Adrenal gland (tissue), 19 donors: ENCODE measurements at places on chromosomes 1 and 21.

GRCh38 chr1:167911413-167911812, 2.5 kb downstream of the ADCY10 start:
- DNase-seq, result no peak

GRCh38 chr1:150564051-150564991, 15.1 kb downstream of the MCL1 start:
- peak; percentile 49 for DNase-seq

GRCh38 chr1:183630748-183631147, 4.8 kb downstream of the ARPC5 start:
- no peak for DNase-seq

- DNase-seq, result no peak
These were observed 33.4 kb downstream of the HSD17B7 start for GRCh38 chr1:162823771-162824525.

DNA sequence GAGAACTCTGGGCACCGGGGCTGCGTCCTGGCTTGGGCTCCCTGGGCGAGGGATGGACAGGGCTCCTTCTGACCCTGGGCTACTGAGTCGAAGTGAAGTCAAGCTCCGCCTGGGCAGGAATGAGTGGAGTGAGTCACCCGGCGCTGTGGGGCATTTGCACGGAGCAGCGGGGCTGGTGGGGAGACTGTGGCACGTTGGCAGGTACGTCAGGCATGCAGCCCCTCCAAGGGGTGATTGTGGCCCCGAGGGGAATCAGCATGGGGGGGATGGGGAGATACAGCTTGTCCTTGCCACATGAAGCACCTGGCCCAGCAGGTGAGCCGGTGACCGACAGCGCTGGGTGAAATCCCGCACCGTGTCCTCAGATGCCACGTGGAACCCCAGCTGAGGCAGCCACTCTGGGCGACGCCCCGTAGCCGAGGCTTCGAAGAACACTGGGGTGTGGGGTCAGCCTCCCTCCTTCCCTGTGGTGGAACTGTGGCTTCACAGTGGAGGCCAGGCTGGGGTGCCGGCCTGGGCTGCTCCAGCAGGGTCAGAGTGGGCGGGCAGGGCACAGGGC, 62.3 kb downstream of the COL18A1 start:
- no peak for DNase-seq

- no peak for DNase-seq
These were observed 553 bp downstream of the PTGER3 start for GRCh38 chr1:71046891-71047634.

DNA sequence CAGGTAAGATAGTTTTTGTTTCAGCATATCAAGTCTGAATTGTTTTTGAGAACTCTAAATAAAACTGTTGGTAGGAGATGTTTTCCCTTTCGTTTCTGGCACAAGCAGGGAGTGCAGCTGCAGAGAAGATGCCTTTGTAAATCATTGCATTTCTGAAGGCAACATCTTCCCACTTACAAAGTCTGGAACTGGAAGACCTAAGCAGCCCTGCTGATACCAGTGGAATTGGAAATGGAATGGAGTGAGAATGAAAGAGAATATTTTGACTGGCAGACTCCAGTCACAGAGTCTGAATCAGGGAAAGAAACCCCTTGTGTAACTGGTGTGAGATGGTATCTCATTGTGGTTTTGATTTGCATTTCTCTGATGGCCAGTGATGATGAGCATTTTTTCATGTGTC, 815.6 kb downstream of the LTN1 start:
- DNase-seq, result no peak

DNA sequence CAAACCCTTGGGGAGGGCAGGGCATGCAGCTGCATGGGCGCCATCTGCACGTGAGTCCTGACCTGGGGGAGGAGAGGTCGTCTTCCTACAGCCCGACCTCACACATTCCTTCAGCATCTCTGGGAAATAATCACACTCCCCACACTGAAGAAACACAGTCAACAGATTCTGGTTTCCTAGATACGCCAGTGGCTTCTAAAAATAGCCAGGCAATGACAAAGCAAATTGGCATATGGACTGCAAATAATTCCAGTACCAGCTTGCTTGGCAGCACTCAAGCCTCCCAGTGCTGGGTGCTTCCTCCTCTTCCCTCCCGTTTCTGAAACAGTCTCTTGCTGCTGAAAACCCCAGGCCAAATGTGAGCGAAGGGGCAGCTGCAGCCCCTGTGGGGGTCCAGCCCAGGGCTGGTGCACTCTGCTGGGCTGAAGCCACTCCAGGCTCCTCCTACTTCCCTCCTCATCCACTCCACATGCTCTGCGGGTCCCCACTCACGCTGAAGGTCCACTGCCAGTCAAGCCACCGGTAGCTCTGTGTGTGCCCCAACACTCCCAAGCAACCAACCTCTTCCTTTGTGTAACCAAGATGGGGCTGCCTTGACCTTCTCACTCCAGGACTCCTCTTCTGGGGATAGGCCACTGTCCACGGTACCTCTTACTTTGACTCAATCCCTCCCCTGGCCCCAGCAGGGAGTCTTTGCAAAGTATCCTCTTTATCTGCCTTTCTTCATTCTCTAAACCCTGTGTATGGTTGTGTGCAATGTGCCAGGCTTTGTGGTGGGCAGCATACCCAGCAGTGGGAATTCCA, 69.0 kb downstream of the KCND3 start:
- no peak for DNase-seq

- DNase-seq, result no peak
These were observed 1.3 kb downstream of the ACOT11 start for GRCh38 chr1:54549181-54549924.

GRCh38 chr1:90394247-90394646, 322.9 kb downstream of the BARHL2 start:
- DNase-seq, result no peak

GRCh38 chr1:157415661-157416060, 136.7 kb downstream of the FCRL5 start:
- DNase-seq, result no peak

DNA sequence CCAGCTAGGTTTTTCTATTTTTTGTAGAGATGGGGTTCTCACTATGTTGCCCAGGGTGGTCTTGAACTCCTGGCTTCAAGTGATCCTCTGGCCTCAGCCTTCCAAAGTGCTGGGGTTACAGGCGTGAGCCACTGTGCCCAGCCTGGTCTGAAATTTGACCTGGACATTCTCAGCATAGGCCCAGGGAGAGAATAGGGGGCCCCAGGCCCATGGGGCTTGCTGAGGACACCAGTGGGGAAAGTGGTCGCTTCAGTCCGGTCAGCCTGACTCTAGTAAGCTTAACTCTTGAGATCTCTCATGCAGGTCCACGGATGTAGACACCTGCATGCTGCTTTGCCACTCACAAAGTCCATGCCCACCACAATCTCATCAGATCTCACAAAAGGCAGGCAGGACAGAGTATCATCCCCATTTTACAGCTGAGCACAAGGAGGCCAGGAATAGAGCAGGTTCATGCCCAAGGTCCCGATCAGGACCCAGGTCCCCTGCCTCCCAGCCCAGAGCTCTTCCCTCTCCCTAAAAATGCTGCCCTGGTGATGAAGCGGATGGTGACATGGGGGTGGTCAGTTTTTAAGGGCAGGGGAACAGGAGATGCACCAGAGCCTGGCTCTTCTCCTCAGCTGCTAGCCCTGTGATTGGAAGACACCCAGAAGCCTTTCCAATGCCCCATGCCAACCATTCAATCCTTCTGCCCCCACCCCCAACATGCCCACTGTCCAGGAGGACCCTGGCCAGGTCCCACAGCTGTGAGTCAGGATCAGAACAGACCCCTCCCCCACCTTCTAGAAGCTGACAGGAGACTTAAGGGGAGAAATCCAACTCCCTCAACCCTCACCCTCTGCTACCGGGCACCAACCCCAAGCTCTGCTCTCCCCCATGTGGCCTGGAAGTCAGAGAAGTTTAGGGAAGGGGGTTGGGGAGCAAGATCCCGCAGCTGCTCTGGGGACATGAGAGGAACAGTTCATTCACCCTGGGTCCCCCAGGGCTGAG, 1.8 kb downstream of the FHL3 start:
- DNase-seq, result no peak

DNA sequence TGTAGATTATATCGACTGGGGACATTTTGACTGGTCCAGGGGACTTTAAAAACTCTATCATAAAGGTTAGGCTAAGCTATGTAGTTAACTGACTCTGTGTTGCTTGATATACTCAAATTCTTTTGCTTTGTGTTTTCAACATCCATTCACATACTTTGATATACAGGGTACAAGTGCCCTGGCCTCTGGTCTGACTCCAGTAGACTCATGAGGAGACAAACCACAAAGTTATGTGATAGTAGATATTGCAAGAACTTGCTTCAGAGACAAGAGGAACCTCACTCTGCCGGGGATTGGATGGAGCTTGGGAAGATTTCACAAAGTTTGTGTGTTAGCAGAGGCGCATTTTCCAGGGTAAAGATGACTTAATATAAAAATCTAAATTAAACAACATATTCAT, 1.3 kb downstream of the GORAB start:
- no peak for DNase-seq

DNA sequence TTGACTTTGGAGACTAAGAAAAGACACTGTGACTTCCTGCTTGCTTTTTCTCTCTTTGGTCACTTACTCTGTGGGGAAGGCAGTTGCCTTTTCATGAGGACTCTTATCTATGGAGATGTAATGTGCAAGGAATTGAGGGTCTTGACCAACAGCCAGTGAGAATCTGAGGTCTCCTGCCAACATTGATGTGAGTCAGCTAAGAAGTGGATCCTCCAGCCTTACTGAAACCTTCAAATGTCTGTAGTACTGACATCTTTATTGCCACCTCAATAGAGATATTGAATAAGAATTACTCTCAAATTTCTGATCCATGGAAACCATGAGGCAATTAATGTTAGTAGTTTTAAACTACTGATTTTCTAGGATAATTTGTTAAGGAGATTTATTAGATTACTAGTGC, 598.4 kb downstream of the ADGRL2 start:
- DNase-seq, result no peak

DNA sequence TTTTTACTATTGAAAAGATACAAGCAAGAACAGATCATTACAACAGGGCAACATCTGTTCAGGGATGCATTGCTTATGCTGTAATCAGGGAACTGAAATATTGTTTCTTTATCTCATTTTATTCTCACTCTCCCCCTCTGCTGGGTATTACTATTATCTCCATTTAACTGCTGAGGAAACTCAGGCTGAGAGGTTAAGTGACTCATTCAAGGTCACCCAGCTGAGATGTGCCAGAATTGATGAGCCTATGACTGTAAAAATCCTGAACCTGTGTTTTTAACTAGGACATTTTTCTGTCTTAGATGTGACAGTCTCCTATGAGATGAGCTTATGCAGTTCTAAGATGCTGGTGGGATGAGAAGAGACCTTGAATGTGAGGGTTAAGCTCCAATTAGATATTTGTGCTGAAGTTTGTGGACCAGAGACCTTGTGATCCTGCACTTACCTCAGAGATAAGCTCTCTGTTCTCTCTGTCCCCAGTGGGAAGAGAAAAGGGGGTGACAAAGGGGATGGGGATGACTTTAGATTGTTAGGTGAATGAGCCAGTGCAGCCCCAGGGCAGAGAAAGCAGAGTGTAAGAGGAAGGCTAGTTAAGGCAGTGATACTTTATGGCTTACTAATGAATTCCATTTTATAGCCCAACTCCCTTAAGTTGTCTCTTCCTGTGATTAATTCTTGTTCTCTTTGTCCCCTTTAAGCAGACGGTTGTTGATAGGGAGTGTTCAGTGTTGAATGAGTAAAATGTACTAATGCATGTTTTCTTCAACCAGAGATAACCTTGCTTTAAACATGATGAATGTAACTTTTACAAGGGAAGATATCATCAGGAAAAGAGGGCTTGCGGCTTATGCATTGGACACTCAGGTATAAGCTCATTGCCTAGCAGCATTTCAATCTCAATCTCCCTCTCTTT, 111.4 kb downstream of the HLX start:
- DNase-seq, result peak; percentile 29

GRCh38 chr1:11874258-11874562, 15.5 kb upstream of the NPPB start:
- DNase-seq, result no peak

DNA sequence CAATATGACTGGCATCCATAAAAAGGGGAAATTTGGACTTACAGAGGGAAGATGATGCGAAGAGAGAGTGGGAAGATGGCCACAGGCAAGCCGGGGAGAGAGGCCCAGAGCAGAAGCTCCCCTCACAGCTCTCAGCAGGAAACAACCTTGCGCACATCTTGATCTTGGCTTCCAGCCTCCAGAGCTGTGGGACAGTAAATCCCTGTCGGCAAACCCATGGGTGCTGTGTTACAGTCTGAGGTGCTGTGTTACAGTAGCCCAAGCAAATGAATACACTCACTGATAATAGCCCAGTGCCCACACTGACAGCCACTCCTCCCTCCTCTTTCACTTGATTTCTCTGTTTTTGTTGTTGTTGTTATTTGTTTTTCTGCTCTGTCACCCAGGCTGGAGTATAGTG, 22.4 kb downstream of the CDCA8 start:
- no peak for DNase-seq

DNA sequence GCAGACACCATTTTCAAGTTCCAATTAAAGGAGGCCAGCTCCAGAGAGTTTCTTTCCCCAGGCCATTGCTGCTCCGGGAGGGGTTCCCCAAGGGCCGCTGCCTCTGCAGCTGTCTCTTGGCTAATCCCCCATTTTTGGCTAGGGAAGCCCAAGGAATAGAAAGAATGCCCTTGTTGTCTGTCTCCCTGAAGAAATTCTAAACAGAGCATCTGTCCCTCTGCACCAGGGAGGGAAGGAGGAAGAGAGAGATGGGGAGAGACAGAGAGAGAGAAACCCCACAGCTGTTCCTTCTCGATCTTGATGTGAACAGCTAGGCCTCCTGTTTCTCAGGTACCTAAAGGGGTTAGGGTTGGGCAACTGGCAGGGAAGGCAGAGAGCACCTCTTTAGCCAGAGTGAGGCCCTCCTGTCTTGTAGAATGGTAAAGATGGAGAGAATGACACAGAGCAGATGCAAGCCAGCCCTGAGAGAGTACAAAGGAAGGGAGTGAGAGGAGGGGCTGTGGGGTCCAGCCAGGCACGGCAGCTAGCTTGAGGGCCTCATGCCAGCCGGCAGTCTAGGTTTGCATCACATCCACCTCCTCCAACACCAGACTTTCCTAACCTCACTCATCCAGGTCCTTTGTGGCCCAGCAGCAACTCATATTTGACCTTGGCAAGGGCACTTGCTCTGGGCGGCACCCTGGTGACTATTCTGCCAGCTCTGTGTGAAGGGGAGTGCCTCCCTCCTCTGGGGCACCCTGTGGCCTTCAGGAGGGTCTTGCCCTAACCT, 13.1 kb downstream of the OPTC start:
- peak; percentile 62 for DNase-seq

DNA sequence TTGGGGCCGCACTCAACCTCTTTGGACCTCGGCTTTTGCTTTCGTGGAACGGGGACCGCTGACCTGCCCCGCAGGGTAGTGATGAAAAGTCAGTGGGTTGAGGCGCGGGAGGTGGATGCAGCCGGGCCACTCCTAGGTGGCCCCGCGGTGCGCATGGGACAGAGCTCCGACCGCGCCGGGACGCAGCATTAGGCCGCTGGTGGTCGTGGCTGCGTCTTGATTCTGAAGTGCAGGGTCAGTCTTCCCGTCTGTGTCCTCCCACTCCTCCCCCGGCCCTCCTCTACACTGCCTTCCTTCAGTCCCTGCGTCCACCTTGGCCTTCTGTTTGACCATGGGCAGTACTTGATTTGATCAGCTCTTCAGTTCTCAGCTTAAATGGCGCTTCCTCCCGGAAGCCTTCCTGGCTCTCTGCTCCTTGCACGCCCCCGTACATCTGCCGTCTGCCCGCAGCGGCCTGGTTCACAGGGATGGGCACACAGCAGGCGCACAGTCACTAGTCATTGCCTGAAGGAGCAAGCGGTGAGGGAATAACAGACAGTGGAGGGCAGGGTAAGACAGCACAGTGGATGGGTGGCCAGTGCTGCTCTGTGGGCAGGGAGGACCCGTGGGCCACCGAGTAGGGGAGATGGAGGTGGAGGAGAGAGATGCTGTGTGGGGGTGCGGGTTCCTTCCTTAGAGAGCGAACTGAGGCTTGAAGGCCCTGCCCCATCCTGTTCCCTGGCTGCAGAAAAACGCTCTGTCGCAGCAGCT, 633 bp downstream of the THEMIS2 start:
- no peak for DNase-seq
